GM13977 (cell line): ENCODE measurements at places on chromosomes 6 and 20.
A peak's percentile ranks its signal among the peaks of the same experiment; 100 is the strongest.

- DNase-seq: no peak
Observed at GRCh38 chr6:105988812-105989577, 97.1 kb upstream of the PRDM1 start.

DNA sequence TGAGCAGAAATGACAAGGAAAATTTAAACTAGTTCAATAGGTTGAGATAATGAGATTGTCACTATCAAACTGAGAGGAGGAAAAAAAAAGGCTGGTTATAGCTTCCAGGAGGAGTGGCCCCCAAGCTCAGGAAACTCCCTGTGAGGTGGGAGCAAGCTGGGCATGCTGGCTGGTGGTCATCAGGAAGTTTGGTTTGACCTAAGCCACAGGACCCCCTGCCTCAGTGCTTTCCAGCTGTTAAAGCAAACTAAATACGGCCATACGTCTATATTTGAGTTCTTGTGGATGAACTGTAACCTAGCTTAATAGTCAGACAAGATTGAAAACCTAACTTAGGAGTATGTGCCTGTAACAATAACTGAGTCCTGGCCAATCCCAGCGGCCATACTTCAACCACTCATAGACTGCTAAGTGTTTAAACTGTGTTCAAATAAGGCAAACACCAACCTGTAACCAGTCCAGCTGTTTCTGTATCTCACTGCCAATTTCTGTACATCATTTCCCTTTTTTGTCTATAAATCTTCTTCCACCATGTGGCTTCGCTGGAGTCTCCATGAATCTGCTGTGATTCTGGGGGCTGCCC, 24.6 kb upstream of the ZBTB24 start:
- DNase-seq: no peak

DNA sequence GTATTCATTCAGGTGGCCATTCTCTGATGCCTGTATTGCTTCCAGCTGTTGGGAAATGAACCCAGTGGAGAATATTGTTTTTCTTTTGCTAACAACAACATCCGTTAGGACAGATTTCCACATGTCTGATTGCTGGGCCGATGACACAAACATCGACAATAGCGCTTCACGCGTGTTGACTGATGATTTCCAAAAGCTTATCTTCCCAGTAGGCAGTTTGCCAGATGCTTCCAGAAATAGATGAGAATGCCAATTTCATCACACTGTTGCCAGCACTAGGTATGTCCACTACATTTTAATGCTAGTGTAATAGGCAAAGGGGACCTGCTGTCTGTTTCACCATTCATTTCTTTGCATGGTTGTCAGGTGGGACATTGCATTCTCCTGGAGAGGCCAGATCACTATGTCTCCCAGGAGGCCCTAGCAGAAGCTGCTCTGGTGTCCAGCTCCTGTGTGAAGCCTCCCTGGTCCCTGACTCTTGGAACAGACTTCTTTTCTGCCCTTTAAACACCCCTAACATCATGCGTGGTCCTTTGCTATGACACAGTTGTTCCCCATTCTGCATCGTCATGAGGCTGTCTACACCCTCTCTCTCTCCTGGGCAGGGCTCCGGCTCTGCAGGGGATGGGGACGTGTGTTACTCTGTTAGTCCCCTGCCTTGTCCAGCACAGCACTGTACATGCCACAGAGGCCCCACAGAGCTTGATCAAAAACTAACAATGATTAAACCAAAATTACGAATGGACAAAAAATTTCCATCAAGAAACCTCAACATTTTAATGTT, 181.6 kb downstream of the CDH26 start:
- no peak for DNase-seq

DNA sequence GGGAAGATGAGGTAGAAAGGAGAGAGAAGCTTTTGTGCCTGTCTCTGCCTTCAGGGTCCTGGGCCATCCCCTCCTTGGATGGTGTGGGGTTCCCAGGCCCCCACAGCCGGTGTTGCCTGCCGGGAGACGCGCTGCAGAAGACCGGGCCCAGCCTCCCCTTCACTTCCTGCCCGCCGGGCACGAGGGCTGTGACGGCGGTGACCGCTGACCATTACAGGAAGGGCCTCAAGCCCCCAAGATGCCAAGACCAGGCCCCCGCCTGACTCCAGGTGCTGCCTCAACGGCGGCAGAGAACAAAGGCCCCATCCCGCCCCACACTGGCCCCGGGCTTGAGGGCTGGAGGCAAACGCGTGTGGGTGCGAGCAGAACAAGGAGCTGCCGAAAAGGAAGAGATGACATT, 38.2 kb downstream of the ZBTB46 start:
- no peak for DNase-seq

GRCh38 chr20:4091490-4092479, 76.4 kb upstream of the RNF24 start:
- DNase-seq: peak; percentile 72

- no peak for DNase-seq
Observed at GRCh38 chr20:16212790-16213189, 360.5 kb downstream of the KIF16B start.

- DNase-seq: peak; percentile 48
Observed at GRCh38 chr6:43714311-43715055, 26.9 kb upstream of the MRPS18A start.

DNA sequence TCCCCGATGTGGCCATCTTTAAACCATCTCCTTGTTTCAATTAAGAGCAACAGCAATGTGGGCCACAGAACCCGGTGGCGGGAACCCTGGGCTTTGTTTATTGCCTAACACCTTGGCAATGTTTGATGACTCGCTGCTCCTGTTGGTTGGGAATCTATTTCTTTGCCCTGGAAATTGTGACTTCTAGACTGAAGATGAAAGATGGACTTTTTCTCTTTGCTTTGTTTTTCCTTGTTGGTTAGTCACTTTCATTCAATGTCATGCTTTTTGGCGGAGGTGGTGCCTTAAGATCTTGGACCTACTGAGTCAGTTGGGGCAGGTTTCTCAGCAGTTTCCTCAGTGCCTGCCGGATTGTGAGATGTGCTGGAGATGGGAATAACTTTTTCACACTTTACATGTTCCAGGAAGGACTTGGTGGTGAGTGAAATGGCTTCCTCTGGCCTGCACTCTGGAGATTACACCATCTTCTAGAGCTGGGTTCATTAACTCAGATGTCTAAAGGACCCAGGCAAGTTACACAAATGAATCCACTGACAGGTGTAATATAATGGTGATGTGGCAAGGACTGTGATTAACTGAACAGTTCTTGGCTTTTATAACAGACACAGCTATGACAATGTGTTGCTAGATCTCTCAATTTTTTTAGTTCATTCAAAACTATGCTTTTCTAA, 56.3 kb downstream of the TSHZ2 start:
- no peak for DNase-seq

DNA sequence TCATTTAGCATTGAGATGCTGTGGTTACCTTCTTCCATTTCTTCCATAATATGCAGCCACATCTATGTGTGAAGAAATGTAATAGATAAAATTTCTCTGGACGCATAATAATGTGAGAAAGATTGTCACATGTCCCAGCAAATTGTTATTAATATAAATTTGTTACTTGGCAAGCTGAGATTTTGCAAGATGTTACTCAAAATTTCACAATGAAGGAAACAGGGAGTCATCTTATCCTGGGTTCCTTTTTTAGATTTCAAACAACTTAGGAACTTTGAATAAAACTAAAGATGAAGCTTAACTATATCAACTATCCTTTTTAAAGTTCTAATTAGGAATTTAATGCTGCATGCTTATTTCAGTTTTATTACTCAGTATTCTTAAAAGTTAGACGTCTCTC, 3.6 kb downstream of the ESR1 start:
- no peak for DNase-seq

DNA sequence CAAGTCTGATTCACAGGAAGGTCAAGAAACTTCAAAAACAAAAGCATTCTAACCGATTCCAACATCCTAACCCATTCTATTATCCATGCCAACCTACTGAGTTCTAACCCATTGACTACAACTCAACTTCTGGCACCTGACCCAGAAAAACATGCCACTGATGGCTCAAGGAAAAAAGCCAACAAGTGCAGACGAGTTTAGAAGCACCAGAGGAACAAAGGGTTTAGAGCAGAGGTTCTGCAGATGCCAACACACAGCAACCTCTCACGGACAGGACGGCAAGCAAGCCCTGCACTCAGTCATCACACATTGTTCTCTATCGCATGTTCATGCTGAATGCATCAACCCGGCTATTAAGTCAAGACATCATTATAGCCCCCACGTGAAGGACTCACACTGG, 25.2 kb upstream of the MC3R start:
- no peak for DNase-seq

DNA sequence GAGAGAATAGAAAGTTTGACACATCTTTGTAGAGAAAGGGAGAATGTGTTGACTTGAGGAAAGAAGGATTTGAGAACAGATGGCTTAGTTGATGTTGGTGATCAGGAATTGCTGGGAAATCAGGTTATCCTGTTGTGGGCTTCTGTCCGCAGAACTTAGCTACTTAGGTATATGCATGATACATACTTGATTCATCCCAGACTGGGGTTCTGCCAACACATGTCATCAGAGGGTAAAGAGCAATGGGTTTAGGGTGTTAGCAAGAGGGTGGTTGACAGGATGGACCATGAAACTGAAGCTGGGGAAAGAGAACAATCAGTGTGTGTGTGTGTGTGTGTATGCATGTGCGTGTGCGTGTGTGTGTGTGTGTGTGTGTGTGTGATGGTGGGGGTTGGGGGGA, 50.6 kb upstream of the NELFCD start:
- no peak for DNase-seq

DNA sequence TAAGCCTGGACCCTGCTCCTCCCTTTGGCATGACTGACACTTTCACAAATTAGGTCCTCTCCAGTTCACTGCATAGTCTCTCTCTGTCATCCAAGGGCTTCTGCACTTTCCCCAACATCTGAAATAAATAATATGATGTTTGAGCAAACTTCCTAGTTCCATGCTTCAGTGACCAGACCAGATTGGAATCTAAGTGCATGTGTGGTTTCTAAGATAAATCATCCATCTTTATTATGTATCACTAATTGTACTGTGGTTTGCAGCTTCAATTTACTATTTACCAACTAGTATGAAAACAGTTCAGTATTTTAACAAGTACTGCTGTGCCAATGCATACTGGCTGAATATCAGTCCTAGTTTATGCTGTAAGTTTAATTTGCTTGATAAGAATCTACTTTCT, 18.7 kb downstream of the SESN1 start:
- DNase-seq: no peak

GRCh38 chr6:95686895-95687294, 109.6 kb downstream of the MANEA start:
- no peak for DNase-seq

GRCh38 chr6:153563001-153563400, 431.9 kb upstream of the RGS17 start:
- DNase-seq: no peak

- no peak for DNase-seq
Observed at GRCh38 chr6:37690964-37691735, 6.5 kb downstream of the MDGA1 start.

- DNase-seq: no peak
Observed at GRCh38 chr6:157885876-157886275, 62.8 kb downstream of the SNX9 start.

DNA sequence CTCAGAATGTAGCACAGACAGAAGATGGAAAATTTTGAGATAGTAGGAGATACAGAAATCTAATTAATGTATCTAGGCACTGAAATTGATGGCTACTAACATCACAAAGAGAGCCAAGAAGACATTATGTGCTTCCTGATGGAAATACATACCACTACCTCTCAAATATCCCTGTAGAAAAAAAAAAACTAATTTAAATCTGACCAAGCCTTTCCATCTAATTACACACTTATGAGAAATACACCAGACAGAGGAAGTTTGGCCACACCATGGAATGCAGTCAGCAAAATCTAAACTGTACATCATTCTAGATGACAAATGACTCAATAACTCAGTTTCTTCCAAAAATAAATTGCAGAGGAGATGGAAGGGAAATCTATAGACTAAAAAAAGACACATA, 18.9 kb downstream of the VPS52 start:
- DNase-seq: no peak

GRCh38 chr6:151388997-151389617, 2.3 kb downstream of the ZBTB2 start:
- DNase-seq: no peak

DNA sequence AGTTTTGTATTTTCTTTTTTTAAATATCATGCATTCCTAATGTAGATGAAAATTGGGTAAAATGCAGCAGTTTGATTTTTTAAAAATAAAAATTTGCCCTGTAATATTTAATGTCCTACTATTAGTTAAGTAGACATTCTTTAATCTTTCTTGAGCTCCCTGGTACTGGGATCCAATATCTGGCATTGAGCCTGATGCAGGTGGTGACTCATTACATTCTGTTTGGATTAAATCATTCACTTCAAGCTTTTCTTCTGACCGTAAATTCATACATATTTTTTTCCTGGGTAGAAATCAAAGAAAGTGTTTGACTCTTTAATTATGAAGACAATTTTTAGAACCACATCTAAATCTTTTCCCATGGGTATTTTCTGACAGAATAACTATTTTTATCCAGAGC, 768.8 kb upstream of the SLC35B3 start:
- DNase-seq: no peak

DNA sequence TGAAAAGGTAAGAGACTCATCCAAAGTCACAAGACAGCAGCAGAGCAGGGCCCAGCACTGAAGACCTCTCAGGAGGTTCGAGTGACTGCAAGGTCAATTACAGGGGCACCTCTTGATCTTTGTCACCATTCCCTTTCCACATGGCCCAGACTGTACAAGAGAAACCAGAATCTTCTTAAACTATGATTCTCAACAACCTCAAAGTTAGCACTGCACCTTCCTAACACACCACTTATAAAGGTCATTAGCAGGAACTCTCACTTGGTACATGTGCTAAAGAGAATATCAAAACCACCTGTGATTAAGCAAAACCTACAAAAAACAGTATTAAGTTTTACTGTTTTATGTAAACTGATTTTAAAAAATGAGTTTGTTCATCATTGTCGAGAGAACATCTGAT, 70.2 kb downstream of the DTNBP1 start:
- DNase-seq: no peak

- DNase-seq: no peak
Observed at GRCh38 chr6:167949121-167949684, 48.3 kb upstream of the KIF25 start.

DNA sequence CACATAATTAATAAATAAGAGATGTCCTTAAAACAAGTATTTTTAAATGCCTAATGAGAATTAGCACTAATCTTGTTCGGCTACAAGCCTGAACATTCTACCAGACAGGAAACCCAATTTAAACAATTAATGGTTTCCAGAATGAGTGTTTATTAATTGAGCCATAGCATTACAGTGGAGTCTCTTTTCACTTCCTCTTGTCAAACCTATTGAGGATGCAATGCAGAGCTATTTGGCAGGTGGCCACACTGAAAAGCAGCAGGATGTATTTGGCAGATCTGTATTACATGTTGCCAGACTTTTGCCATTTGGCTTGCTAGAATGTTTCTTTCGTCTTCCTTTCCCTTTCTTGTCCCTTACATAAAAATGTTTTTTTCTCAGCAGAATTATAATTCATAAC, 475.2 kb upstream of the MARCKS start:
- peak; percentile 28 for DNase-seq

DNA sequence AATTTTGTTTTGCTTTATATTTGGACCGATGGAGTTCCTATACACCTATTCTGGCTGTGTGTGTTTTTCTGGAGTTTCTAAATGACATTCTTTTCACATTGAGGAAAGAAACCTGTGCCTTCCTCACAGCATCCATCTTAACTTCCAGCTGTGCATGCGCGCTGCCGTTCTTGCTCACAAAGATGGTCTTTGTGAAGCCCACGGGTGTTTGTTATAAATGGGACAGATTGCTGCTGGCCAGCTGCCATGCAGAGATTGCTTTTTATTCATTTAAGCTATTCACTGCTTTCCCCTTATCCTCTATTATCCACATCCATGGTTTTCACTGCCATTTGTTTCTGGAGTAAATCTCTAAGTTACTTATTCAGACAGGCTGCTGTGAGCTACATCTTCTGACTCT, 54.2 kb downstream of the SYNDIG1 start:
- no peak for DNase-seq
